Cortex of kidney (tissue), 1 donor: ENCODE measurements at places on chromosomes 5 and 9.

GRCh38 chr9:121783521-121784507, 132.4 kb downstream of the DAB2IP start:
- no peak for DNase-seq

DNA sequence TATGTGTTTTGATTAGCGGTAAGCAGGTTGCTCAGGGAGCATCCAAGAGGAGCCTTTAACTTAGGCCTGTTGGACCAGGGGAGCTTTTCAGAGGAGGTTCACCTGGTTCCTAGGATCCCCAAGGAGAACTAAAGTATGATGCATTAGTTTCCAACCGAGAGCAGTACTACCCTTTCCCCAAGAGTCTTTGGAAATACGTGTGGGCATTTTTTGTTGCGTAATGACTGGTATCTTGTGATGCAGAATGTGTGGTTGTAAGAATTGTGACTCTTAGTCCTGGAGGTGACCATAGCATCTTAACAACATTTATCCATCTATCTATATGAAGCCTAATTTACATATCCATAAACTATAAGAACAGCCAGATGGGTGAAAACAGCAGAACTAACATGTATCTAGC, 11.0 kb downstream of the CFAP95 start:
- no peak for DNase-seq

DNA sequence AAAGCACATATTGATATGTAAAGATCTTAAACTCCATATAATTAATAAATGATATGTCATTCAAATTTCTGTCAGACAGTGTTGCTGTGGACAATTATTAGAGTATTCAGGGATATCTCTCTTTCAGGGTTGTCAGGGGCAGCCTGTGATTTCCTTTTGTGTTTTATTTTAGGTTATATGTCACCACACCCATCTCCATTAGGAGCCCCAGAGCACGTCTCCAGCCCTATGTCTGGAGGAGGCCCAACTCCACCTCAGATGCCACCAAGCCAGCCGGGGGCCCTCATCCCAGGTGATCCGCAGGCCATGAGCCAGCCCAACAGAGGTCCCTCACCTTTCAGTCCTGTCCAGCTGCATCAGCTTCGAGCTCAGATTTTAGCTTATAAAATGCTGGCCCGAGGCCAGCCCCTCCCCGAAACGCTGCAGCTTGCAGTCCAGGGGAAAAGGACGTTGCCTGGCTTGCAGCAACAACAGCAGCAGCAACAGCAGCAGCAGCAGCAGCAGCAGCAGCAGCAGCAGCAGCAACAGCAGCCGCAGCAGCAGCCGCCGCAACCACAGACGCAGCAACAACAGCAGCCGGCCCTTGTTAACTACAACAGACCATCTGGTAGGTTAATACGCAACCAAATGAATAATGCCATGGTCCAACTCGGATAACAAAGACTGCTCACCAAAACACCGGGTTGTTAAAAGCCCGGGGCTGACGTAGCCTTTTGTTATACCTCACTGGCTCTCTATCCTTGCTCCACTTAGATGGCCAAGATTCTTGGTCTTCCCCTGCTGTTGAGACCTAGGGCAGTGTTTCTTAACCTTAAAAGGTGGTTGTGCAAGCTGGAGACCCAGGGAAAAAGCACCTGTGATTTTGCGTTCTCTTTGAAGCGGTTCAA, 24.4 kb downstream of the SMARCA2 start:
- no peak for DNase-seq

DNA sequence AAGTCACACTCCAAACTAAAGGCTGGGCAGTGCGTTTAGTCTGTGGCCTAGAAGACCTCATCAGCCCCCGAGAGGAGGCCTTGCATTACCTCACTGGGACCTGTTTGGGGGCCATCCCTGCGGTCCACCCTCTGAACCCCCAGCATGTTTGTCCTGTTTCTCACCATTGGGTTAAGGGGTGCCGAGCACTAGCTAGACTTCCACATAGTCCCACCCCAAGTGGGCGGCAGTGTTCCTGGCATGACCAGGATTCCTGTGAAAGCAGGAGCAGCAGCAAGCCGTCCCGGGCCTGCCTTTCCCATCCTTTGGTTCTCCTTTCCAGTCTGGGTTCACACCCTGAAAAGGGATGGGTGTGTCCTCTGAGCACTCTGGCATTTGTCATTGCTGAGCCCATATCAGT, 26.6 kb upstream of the SAP30L start:
- DNase-seq: no peak

- no peak for DNase-seq
Observed at GRCh38 chr9:71364186-71364955, 242.9 kb upstream of the TRPM3 start.

GRCh38 chr9:89933578-89933977, 328.8 kb downstream of the GADD45G start:
- DNase-seq: no peak

- no peak for DNase-seq
Observed at GRCh38 chr5:152331006-152331405, 74.1 kb downstream of the NMUR2 start.

GRCh38 chr5:95812074-95812471, 10.5 kb downstream of the GLRX start:
- no peak for DNase-seq

DNA sequence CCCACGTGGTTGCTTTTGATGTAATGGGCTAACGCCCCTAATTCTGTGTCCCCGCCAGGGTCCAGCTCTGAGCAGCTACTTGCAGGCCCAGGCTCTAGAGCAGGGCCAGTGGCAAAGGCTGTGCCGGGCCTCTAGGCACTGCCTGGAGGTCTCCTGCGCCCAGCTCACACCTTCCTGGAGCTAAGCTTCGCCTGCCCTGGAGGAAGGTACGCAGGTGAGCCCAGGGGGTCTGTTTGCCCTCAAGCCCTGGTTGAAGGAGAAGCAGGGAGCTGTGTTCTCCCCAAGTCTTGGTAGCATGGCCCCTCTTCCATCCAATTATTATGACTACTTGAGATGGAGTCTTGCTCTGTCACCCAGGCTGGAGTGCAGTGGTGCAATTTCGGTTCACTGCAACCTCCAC, 5.2 kb upstream of the LMX1B start:
- no peak for DNase-seq

DNA sequence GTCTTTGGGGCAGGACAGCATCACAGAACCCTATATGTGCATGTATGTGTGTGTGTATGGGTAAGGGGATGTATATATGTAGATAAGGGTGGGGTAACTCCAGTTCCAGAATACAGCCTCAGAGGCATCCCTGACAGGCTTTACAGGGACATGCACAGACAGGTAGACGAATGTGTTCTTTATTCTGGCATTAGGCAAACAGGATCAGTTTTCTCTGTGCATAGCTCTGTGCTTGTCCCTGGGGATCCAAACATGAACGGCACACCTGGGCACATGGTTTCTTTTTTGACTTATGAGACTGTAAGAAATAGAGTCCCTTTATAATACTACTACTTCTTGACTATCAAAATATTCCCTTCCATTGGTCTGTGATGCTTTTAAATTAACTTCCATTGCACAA, 120.6 kb downstream of the TRIO start:
- DNase-seq: no peak

GRCh38 chr5:113178073-113178779, 201.6 kb downstream of the DCP2 start:
- DNase-seq: no peak

GRCh38 chr9:130296783-130297055, 31.2 kb downstream of the HMCN2 start:
- no peak for DNase-seq

DNA sequence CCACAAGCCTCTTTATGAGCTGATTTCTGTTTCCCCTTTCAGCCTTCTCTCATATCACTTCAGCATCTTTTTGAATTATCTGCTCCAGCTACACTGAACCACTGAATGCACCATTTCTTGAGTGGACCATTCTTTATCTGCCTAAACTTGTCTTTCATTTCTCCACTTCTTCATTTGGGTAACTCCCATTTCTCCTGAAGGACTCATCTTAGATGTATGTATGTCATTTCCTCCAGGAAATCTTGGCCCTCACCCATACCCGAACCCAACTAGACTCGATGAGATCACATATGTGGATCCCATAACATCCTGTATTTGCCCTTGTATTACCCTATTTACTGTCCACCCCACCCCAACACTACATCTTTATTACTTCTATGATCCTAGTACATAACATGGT, 249.8 kb downstream of the KIF4B start:
- DNase-seq: no peak

GRCh38 chr9:97924386-97924785, 2.1 kb upstream of the TRMO start:
- no peak for DNase-seq

DNA sequence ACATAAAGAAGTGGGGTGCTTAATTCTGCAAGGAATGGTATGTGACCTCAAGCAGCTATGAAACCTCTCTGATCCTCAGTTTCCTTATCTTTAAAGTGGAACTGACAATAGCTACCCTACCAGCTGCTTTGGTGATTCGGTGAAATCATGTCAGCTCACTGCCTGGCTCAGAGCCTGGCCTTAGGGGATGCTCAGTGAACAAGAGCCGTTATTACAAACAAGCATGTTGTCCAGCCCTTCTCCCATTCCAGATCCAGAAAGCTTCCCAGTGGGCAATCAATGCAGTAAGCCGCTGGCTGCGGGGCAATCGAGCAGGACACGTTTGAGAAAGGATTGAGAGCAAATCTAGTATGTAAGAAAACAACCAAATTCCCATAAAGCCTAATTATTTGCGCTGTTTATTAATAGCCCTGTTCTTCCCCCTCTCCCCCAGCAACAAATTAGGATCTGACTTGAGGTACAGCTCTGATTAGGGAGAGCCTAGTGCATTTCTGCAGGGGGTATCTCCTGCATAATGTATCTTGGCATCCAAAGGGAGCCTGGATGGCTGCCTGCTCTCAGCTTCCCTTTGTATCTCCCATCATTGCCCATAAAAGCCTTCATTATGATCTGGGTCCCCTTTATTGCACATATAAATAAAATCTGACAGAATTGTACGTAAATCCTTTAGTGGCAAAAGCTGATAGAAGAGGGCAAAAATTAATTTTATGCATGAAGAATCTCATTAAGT, 371.4 kb downstream of the TMEM232 start:
- no peak for DNase-seq

GRCh38 chr9:112839331-112839730, 51.3 kb downstream of the SLC46A2 start:
- DNase-seq: no peak

DNA sequence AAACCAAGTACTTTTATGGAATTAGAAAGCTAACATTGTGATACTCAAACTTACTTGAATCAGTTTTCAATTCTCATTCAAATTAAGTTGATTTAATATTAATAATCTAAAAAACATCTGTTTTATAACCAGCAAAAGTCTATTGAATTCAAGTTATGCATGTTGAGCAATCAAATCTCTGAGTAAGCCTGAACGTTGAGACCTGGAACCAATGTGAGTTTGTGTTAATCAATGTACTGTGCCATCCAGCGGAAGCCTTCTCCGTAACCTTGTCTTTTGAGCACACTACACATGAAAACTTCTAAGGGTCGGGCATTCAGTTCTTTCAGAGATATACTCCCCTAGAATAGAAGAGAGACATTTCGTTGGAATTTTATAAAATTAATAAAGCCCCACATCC, 25.9 kb downstream of the SAR1B start:
- no peak for DNase-seq

GRCh38 chr5:169860585-169860984, 119.7 kb downstream of the INSYN2B start:
- no peak for DNase-seq

GRCh38 chr5:61575581-61575980, 243.5 kb downstream of the ZSWIM6 start:
- no peak for DNase-seq

DNA sequence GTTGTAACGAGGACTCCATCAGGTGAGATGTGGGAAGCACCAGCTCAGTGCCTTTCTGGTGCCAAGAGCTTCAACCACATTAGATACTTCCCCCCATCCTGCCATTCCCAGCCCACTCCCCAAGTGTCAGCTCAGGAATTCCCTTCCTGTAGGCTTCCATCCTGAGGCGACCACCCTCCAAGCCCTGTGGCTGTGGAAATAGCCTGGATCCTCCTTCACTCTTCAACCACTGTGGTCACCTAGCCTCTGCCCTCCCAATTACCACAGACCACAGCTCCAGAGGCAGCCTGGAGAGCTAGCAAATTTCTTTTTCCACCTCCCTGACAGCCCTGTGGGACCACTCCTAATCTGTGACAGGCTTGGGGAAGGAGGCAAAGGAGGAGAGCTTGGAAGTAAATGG, 219.8 kb upstream of the MAP3K1 start:
- no peak for DNase-seq

- no peak for DNase-seq
Observed at GRCh38 chr9:137825324-137825989, 52.1 kb upstream of the CACNA1B start.

DNA sequence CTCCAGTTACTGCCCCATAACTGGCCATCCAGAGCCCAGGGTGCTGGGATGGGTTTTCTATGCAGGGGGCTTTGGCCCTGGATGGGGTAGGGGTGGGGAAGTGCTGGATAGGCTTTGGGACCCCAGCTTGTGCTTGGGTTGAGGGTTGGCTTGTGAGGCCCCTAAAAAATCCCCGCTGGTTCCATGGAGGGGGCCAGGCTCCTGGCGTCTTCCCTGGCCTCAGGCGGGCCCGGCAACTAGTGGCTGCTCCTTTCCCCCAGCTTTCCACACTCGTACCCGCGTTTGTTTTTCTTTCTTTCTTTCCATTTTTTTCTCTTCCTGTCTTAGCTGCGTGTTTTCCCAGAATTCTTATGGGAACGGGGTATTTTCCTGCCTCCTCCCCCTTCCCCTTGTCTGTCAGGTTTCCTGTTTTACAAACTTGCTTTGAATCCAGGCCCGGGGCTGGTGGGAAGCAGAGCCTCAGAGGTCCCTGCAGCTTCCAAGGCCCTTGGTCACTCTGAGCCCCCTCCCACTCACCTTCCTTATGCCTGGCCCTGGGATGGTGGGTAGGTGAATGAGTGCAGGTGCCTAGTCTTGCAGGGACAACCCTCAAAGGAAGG, 40.2 kb downstream of the RGS3 start:
- DNase-seq: no peak

- DNase-seq: no peak
Observed at GRCh38 chr5:893137-893506, 438 bp downstream of the TRIP13 start.

DNA sequence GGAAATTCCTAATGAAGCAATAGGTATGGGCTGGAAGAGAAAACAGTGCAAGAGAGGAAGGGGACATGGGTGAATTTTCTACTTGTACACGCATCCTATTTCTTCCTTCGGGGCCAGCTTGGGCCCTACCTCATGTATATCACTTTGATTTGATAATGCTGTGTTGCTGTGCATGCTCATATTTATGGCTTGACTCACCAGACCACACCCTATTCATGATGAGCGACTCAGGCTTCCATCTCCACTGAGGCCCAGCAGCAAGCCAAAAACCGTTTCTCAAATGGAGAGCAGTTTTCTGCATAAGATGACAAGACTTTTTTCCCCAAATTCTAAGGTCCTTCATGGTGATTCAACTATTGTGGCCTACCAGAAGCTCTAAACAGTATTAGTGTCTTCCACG, 2039.1 kb upstream of the CDH9 start:
- DNase-seq: no peak

DNA sequence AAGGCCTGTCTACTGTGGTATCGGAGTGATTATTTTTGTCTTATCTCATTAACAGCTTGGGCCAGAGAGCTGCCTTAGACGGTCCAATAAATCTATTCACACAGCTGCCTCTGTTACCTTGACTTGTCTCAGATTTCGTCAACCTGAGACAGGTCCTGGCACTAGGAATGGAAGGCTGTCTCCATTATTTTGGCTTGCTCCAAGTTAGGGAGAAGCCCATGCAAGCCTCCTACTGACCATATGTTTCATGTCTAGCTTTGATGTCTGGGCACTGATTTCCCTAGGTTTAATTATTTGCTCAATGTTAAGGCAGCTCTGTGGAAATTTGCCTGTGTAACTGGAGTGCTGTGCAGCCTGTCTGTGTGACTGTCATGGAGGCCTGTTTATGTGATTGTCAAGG, 12.4 kb upstream of the RALGPS1 start:
- DNase-seq: no peak

- no peak for DNase-seq
Observed at GRCh38 chr5:167208911-167209310, 1082.5 kb upstream of the WWC1 start.
